ENCODE measurements at places on chromosomes 3 and 15.
A peak's percentile ranks its signal among the peaks of the same experiment; 100 is the strongest.

GRCh38 chr3:182629521-182629920 lies 163.8 kb upstream of the ATP11B start:
- DNase-seq, result no peak

GRCh38 chr15:54803987-54804386 lies 392.8 kb downstream of the RSL24D1 start:
- no peak for DNase-seq

- no peak for DNase-seq
Observed at GRCh38 chr15:61364871-61365270, 135.8 kb upstream of the RORA start.

- peak; percentile 30 for DNase-seq
Observed at GRCh38 chr15:32669896-32670611, 28.5 kb downstream of the SCG5 start.

GRCh38 chr15:71683411-71684274 lies 126.7 kb upstream of the NR2E3 start:
- no peak for DNase-seq

GRCh38 chr3:132294906-132295305 lies 22.3 kb upstream of the ACP3 start:
- DNase-seq, result no peak

DNA sequence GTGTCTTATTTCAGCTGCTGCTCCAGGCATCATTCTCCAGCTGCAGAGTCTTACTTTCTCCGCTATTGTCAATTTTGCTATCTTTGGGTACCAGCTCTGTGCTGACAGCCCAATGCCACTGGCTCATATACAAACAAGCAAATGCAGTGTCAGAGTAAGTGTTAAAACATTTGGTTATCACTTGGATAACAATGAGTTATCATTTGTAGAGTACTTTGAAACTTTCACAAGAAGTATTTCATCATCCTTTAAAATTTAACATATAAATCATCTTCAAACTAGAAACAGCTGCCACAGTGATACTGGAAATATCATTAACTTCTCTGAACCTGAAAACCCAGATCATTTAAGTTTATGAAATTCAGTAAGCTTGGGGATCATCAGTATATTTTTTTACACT lies 13.8 kb downstream of the TSPAN3 start:
- no peak for DNase-seq

- no peak for DNase-seq
Observed at GRCh38 chr15:51846463-51847230, 17.2 kb downstream of the TMOD3 start.

- DNase-seq, result no peak
Observed at GRCh38 chr3:72255791-72256559, 471.0 kb upstream of the PROK2 start.

DNA sequence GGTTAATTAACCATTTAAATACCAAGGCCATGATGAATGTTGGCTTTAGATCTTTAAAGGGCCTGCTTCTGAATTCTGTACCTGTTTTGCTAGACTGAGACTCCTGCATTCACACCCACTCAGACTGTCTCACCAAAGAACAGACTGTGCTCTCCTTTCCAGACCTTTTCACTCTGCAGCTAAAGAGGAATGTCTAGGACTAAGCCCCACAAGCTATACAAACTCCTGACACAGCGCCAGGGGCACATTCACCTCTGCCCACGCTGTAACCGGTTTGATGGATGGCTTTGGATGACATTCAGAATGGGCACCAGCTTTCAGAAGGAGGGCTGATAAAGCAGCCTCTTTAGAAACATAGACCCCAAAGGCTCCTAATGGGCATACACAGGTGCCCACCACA lies 200.1 kb downstream of the KCNMB2 start:
- DNase-seq, result no peak

- no peak for DNase-seq
Observed at GRCh38 chr3:172107403-172107802, 68.0 kb downstream of the FNDC3B start.

DNA sequence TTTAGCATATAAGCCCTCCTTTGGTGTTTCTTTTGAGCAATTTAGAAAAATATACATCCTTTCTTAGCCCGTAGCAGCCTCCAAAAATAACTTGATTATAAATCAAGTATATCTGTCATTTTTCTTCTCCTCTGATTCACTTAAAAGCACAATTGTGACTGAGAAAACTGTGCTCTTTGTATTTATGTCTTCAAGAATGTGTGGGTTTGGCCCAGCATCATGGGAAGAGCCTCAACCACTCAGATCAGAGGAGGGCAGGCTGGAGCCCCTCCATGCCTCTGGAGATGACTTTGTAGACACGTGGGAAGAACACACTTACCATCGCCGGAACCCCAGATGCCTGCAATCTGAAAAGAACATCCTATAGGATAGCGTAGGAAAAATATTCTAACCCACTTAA lies 123.8 kb upstream of the FEZF2 start:
- DNase-seq, result no peak

- DNase-seq, result no peak
Observed at GRCh38 chr3:107285197-107285596, 92.0 kb upstream of the CCDC54 start.

- no peak for DNase-seq
Observed at GRCh38 chr3:137071104-137071503, 113.3 kb downstream of the IL20RB start.

- DNase-seq, result no peak
Observed at GRCh38 chr3:108036984-108037741, 53.7 kb downstream of the CD47 start.

DNA sequence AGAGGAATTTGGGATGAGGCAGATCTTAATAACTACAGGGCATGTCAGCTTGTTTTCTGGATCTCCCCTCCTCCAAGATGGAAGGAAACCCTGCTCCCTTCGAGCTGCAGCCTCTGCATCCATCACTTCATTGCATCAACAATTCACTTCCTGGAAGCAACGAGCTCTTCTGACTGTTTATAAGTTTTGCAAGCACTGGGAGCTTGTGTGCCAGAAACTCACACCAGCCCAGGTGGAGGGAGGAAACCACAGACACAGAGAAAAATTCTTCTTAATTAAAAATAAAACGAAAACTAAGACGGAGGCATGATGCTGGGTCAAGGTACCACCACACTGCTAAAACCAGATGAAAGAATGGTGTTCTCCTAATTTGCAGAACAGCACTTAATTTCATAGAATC lies 10.6 kb downstream of the LRIG1 start:
- DNase-seq, result no peak

DNA sequence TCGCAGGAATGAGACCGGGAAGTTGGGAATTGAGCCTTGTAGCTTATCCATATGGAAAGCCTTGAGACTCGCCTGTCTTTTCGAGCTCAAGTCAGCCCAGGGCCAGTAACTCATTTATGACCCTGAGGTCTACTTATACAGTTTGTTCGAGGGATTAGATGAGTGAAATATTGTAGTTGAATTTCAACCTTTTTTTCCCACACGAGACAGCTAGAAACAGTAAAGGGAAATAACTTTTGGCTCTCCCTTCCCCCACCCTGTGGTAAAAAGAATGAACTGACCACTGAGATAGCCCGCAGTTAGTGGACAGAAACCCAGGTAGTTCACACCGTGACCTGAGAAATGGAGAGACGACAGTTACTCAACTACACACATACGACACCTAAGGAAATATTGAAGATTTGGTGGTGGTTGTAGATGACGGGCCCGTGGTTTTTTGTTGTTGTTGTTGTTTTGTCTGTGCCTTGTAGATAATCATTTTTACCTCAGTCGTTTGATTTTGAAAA lies 841 bp downstream of the EIF3J start:
- DNase-seq, result no peak

DNA sequence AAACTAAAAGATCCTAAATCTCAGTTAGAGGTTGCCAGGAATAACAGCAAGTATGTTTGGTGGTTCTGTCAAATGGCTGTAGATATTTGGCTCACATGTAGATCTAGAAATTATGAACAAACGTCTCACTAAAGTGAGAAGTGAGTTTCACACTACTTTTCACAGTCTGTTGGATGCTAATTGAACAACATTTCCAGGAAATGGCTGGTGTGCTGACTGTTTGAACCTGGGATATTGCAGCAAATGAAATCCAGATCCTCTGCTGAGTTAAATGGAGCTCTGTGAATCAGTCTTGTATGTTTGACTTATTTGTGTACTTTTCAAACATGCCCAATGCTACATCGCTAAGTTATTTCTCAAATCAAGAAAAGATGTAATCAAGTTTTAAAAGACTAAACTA lies 21.3 kb upstream of the RSL24D1 start:
- DNase-seq, result no peak

DNA sequence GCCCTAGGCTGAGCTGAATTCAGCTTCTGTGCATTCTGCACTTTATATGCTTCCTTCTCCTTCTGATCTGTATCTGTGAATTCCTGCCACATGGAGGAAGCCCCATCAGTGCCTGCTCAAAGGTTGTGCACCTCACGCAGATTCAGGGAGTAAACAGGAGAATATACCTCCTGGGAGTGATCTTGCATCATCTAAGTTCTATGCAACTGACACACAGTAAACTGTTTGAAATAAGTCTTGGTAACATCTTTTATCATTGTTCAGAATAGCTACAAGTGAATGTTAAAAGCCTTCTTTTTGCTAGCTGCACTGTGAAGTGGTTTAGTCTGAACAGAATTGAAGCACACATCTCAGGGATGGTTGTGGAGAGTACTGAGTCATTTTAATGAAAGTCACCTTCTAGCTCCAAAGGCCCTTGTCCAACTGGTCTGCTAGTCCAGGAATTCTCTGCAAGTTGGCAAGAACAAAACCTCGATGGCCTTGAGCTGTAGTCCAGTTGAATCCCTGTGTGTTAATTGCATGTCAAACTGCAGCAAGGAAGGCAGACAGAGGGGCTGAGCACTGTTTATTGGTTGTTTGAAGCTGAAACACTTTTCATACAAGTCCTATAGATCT lies 215.0 kb downstream of the WNT5A start:
- DNase-seq, result no peak
